Stimulated activated CD8-positive, alpha-beta memory T cell treated with anti-CD3 and anti-CD28 coated beads, Interleukin-15, amount 100 ng/mL, for 1 hour (primary cell): ENCODE measurements at places on chromosomes 2 and 18.

GRCh38 chr2:108354136-108354535 is 23.6 kb upstream of the SULT1C4 start:
- no peak for DNase-seq

GRCh38 chr2:135525786-135526185 is 5.2 kb downstream of the ZRANB3 start:
- no peak for DNase-seq

DNA sequence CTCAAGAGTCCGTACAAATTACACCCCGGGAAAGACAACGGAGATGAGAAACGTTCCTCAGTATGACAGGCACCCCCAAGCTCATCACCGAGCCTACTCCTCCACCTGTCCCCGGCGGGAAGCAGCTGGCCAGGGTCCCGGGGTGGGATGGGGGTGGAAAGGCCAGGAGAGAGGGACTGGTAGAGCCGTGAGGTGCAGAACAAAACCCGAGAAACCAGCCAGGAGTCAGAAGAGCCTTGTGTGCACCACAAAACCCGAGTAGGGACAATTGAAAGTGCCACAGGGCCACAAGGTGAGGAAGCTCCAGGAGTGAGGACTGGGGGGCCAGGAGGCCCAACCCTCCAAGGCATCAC is 75.5 kb upstream of the SALL3 start:
- no peak for DNase-seq

DNA sequence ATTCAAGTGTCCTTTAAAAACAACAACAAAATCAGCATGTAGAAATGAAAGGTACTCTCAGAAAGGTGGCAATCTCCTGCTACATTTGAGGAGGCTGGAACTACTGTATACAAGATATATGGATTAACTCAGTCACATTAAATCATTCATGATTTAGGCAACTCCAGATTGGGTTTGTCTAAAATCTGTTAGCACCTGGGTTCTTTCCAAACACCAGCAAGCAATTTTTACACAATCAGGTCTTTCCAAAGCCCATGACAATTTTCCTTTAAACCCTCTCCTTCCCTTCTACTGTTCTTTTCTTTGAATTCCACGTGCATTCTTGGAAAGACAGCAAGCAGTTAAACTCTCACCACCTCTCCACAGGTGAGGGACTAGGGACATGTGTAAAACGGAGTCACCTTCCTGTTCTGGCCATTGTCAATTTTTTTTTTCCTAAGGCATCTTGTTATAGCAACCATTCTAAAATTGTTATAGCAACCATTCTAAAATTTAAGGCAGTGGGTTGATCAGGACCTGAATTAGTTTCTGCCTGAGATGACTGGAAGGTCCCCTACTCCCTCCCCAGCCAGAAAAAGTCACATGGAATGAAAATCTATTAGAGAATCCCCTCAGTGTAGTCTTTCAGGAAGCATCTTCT is 113.9 kb downstream of the ANKRD44 start:
- no peak for DNase-seq

DNA sequence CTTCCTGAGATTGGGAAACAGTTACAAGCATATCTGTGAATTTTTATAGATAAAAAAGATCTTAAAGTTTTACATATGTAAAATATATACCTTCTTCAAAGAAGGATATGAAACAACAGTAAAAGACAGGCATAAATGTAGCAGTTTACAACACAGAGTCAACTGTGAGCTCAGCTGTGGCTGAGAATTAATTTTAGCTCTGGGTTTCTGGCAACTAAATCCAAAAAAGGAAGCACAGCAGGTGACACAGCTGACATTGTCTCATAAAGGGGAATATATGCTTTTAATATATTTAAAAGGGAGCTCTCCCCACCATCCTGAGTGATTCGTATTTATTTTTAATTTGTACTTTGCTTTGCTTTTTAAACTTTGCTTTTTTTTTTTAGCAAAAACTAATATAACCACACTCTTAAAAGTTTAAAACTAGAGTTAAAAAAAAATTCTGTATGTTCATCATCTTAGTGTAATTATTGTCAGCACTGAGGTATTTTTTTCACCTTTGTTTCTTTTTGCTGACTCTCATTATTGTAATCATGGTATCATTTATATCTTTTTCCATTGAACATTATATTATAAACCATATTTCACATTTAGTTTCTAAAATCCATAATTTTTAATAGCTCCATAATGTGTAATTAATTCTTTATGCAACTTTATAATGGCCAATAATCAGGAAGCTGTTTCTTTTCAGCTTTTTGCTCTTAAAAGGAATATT is 6.7 kb downstream of the TUBB6 start:
- no peak for DNase-seq

GRCh38 chr2:165114346-165114939 is 89.4 kb downstream of the SCN3A start:
- no peak for DNase-seq

- no peak for DNase-seq
Measured at GRCh38 chr2:3132466-3132865, 245.2 kb downstream of the EIPR1 start.

DNA sequence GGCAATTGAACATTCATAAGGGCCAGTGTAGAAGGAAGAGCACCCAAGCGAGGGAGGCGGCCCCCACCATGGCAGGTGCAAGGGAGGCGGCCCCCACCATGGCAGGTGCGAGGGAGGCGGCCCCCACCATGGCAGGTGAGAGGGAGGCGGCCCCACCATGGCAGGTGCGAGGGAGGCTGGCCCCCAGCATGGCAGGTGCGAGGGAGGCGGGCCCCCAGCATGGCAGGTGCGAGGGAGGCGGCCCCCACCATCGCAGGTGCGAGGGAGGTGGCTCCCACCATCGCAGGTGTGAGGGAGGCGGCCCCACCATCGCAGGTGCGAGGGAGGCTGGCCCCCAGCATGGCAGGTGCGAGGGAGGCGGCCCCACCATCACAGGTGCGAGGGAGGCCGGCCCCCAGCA is 24.7 kb upstream of the GPC1 start:
- DNase-seq, result no peak

DNA sequence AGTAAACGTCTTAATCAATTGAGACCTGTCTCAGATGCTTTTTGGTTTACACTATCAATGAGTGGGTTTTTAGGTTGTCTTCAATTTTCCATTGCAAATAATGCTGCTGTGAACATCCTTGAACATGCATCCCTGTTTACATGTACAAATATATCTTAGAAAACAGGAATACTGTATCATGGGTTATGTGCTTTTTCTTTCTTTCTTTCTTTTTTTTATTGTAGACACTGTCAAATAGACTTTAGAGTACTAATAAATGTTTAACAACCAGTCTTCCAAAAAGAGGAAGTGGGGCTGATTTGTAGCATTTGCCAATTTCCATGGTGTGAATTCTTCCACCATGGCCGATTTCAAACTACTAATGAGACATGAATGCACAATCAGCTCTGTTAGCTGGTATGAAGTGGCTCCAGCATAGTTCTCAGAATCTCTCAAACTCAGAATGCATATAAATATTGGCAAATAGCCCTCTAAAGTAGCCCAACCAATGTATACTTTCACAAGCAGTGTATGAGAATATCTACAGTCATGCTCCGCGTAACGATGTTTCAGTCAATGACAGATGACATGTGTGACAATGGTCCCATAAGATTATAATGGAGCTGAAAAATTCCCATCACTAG is 50.3 kb upstream of the B3GNT2 start:
- no peak for DNase-seq

DNA sequence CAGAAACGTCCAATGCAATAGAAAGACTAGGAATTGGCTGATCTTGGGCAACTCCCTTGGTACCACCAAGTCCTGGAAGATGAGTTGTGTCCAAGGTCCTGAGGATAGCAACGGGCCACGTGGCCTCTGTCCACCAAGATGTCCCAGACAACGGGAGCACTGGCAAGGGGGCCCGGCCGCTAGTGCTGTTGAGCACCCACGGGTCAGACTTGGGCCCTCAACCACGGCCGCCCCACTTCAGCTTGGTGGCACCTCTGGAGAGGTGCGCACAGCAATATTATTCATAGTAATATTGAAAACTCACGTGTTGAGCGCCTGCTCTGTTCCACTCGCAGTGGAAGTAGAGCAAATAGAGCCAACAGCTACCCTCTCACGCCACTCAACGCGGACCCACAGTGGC is 19.0 kb downstream of the PASK start:
- no peak for DNase-seq

DNA sequence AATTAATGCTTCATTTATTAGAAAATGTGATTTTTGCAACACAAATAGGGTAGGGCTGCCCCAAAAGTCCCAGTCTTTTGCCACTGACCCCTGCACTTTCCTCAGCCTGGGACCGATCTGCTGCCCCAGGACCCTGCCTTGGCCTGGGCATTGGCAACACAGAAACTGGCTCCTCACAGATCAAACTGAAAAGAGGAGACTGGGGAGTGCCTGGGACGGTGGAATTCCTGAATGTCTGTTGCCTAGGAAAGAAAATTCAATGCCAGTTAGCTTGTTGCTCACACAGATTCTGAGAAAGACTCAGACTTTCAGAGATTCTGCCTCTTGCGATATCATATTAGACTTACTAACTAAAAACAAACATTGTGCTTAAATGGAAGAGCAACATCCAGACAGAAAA is 211.2 kb downstream of the VAPA start:
- DNase-seq, result no peak

DNA sequence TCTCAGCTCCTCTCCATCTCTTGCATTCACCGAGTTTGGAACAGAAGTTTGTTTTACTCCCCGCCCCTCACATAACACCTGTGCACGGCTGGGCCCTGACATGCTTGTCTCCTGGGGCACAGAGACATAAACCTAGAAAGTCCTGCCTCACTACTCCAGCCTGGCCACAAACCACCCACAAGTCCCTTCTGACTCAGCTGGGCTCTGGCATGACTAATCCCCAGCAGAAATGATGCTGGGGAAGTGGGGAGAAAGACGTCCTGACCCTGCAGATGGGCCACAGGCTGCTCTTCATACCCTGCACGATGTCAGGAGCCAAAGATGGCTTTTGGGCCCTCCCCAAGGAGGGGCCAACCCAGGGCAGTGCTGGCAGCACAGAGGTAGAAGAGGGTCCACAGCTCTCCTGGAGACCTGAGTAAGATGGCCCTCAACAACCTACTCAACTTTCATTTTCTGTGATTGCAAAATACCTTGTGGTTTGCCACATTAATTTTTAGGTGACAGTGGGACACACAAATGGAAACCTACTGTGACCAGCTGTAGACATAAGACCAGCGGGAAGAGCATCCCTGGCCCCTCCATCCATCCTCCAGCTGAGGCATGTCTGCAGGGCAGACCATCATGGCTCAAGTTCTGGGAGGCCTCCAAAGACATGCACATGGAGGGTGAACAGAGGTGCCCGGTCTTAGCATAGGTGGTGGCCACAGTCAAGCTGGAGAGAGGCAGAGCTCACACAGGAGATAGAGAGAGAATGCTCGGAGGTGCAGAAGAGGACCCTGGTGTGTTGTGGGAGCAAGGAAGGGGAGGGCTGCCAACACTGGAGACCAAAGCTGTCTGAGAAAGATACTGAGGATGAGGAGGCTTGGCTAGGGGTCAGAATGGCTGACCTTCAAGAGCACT is 40.0 kb downstream of the DNMT3A start:
- DNase-seq, result no peak

- no peak for DNase-seq
Measured at GRCh38 chr2:120609826-120610395, 125.8 kb upstream of the GLI2 start.

GRCh38 chr2:102504833-102505232 is 31.8 kb downstream of the SLC9A4 start:
- DNase-seq, result no peak

- peak; percentile 19 for DNase-seq
Measured at GRCh38 chr2:27249891-27250651, 12.8 kb downstream of the SLC30A3 start.

GRCh38 chr2:40451918-40452605 is at the start of gene SLC8A1:
Gene SLC8A1, minus strand, starts transcription at chr2:40452090.
- no peak for DNase-seq

DNA sequence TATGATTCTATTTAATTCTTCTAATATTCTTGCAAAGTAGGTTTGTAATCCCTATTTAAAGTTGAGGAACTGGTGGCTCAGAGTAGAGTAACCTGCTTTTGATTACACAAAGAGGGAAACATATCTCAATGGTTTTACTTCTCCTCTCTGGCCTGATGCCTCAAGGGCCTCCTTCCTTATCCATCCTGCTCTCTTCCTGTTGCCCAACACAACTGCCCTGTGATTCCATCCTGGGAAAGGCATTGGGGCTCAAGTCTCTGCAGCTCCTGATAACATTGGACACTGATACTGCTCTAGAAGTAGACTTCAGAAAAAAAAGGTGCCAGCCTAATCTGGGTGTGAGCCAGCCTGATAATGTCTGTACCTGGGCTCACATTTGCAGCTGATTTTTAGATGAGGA is 75.8 kb downstream of the RDH14 start:
- no peak for DNase-seq

GRCh38 chr2:143732076-143732475 is 602.9 kb downstream of the ARHGAP15 start:
- DNase-seq, result no peak

- DNase-seq, result no peak
Measured at GRCh38 chr18:39345321-39345720, 1779.7 kb upstream of the CELF4 start.

GRCh38 chr2:111694700-111695101 is 189.3 kb downstream of the ANAPC1 start:
- DNase-seq, result no peak
